MM.1S (cell line): ENCODE measurements at places on chromosomes 3 and 15.

GRCh38 chr15:67232591-67232990 lies 21.9 kb downstream of the AAGAB start:
- DNase-seq, result no peak

DNA sequence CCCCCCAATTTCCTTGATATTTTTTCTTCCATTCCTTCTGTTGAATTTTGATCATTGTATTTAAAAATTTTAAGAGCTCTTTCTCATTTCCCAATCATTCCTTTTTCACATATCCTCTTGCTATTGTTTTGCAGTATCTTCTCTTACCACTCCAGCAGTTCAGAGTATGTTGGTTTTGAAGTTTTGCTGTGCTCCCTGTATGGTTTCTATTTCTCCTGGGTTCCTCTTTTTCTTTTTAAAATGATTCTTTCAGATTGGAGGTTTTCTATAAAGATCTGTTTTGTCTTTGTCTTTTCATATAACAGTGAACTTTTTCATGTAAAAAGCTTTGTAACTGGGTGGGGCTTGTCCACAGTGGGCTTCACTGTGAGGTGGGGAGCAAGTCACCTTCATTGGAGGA lies 12.8 kb downstream of the USP3 start:
- no peak for DNase-seq

- no peak for DNase-seq
Observed at GRCh38 chr15:69467636-69468035, 15.0 kb downstream of the RPLP1 start.

DNA sequence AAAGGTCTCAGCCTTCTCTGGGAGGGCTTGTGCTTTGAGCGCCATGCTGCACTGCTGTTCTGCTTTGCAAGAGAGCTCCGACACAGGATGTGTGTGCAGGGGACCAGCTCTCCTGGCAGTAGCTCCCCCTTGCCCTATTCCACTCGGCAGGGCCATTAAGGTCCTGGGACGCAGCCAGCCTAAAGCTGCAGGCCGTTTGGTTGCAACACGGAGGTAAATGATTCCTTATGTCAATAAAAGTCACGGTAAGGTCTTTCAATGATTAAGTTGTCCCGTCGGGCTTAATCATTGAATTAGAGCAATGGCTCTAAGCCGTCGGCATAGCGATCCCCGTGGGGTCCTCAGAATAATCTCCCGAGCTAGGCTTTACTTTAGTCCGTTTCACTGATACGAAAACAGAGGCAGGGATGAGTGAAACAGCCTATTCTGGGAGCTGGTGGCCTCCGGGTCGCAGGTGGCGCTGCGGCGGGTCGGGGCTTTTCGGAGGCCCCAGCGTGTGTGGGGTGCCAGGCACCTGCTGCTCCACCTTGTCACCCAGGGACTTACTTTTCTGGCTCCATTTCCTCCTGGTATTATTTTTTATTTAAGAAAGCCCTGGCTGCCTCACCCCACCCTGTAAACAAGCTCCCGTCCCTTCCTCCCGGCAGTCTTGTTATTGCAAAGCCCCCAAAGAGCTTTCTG lies 525.2 kb downstream of the OCA2 start:
- no peak for DNase-seq

DNA sequence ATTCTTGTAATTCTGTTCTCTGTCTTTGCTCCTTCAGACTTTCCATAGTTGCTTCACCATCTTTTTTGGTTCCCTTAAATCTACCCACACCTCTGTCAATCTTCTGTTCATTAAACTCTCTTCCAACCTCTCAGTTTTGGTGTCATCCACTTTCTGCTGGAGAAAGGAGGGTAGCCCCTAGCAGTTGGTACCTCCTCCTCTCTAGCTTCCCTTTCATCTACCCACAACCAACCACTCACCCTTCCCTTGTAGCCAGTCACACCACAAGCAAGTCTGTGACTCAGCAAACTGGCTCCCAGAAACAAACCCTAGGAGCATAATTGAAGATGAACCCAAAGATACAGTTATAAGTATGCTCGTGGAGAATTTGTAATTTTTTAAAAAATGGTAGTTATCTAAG lies 318.6 kb downstream of the FHIT start:
- DNase-seq, result no peak

DNA sequence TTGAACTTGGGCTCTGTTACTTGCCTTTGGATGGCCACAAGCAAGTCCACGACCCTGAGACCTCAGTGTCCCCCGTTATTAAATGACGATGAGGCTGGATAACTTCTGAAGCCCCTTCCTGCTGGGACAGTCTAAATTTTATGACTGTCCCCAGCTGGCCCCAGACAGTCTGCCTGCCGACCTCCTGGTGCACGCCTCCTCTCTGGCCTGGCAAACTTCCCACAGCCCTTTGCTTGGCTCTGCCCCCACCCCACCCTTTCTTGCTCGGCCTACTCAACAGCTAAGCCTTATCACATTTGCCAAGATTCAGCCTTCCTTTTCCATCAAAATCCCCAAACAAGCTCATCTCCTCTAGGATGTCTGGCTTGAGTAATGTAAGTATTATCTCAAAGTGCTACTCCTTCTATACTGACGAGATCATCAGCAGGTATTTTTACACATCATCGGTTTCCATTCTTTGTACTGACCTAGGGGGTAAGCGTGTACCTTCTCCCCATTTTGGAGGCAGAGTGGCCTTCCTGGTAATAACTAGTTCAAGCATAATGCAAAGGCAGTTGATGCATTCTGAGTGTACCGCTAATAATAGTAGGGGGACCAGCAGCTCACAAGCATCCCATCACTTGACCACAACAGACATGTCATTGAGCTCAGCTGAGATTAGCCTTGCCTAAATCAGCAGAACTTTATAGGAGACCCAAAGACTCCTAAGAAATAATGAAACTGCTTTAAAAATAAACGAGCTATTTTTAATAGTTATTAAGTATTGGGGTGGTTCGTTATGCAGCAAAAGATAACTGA lies 120.8 kb upstream of the HACD2 start:
- no peak for DNase-seq
